ENCODE measurements at places on chromosomes 13 and 19.

GRCh38 chr13:59856281-59856810 is 307.4 kb downstream of the DIAPH3 start:
- H3K36me3 ChIP-seq = no peaks in the 10 kb centered on the region
- H3K27me3 ChIP-seq = no peaks in the 10 kb centered on the region
- H3K27ac ChIP-seq = no peak overlapping the region

DNA sequence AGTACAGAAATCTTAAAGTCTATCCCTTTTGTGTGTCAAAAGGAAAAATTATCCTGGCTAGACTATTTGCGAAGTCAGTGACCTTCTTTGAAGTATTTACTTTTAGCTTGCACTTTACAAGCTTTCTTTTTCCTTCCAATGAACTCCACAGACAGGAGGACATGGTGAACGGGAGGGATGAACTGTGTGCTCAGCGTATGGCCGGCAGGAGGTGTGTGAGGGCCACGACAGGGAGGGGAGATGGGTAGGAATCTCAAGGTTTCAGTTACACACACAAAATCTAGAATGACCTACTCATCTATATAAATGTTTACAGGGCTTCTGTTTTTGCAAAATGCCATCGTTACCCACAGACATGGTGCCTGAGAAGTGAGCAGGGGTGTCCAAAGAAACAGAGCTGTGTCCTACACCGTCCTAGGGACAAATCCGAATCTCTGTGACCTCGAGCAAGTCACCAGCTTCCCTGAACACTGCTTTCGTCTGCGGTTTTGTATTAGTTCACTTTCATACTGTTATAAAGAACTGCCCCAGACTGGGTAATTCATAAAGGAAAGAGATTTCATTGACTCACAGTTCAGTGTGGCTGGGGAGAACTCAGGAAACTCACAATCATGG is 537.2 kb downstream of the LIG4 start:
- DNase-seq = no peak
- H3K27ac ChIP-seq = no peak overlapping the region
- H3K4me3 ChIP-seq = no peak overlapping the region
- H3K36me3 ChIP-seq = no peaks in the 10 kb centered on the region
- no peaks in the 10 kb centered on the region for H3K27me3 ChIP-seq

DNA sequence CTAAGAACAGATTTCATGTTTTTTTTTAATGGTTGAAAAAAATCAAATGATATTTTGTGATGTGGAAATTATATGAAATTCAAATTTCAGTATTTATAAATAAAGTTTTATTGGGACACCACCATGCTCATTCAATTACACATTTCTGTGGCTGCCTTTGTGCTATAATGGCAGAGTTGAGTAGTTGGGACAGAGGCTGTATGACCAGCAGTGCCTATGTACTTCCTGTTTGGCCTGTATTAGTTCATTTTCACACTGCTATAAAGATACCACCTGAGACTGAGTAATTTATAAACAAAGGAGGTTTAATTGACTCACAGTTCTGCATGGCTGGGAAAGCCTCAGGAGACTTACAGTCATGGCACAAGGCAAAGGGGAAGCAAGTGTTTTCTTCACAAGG is 33.6 kb downstream of the AKAP11 start:
- H3K4me3 ChIP-seq = no peak overlapping the region
- peaks cover 86% of the 10 kb centered on the region for H3K36me3 ChIP-seq
- H3K27ac ChIP-seq = no peak overlapping the region
- peaks cover 2% of the 10 kb centered on the region for H3K4me1 ChIP-seq
- H3K27me3 ChIP-seq = no peaks in the 10 kb centered on the region

DNA sequence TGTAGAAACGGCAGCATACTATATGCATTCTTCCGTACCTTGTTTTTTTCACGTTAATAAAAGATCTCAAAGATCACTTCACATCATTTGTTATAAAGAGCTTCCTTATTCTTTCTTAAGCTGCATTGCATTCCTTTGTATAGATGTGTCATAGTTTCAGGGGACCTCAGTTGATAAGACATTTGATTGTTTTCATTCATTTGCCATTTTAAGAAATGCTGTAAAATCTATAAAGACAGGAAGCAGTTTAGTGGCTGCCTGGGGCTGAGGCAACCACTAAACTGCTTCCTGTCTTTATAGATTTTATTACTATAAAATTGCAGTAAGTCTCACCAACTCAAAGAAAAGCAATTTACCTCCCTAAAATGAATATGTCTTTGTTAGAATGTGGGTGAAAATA is 59.4 kb downstream of the ZDHHC20 start:
- no peaks in the 10 kb centered on the region for H3K27me3 ChIP-seq
- no peak for DNase-seq
- peaks cover 58% of the 10 kb centered on the region for H3K36me3 ChIP-seq
- no peaks in the 10 kb centered on the region for H3K4me1 ChIP-seq
- no peak overlapping the region for H3K27ac ChIP-seq

DNA sequence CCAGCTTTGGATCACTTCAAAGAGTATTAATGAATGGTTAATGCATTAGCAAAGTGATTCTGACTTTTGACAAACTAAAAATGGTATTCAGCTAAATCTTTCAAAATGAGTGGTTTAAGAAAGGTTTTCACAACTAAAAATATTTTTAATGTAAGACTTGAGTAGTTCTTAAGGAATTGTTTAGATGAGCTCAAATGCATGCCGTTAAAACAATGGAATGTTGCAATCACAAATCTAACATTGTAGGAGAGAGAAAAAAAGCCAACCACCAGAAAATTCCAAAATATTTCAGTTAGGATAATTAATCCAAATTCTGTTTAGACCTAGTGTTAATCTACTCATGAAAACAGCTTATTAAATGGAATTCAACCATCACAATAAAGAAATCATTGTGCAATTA is 1044.8 kb upstream of the SLC10A2 start:
- no peaks in the 10 kb centered on the region for H3K36me3 ChIP-seq
- no peaks in the 10 kb centered on the region for H3K4me1 ChIP-seq
- H3K27me3 ChIP-seq = no peaks in the 10 kb centered on the region
- no peak for DNase-seq
- H3K4me3 ChIP-seq = no peak overlapping the region
